Activated T-cell treated with anti-CD3 and anti-CD28 coated beads, Interleukin-2, amount 50 U/mL, for 72 hours (primary cell): ENCODE measurements at places on chromosomes 7 and 10.

DNA sequence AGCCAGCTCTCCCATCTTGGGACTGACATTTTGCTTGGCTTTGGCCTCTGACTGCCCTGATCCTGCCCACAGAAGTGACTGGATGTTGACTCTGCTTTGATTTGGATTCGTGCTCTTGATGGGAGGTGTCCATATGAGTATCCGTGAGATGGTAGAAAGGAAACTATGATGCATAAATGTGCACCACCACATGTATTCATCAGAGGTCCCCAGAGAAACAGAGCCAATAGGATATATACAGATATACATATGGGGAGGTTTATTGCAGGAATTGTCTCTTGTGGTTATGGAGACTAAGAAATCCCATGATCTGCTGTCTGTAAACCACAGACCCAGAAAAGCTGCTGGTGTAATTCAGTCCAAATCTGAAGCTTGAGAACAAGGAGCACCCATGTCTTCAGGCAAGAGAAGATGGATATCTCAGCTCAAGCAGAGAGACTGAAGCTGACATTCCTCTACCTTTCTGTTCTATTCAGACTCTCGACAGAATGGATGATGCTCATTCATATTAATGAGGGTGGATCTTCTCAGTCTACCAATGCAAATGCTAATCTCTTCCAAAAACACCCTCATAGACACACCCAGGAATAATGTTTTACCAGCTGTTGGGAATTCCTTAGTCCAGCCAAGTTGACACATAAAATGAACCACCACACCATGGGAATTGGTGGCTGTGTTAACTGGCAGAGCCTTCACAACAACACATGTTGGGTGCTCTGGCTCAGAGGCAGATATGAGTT lies 390.7 kb downstream of the CCSER2 start:
- DNase-seq = no peak

DNA sequence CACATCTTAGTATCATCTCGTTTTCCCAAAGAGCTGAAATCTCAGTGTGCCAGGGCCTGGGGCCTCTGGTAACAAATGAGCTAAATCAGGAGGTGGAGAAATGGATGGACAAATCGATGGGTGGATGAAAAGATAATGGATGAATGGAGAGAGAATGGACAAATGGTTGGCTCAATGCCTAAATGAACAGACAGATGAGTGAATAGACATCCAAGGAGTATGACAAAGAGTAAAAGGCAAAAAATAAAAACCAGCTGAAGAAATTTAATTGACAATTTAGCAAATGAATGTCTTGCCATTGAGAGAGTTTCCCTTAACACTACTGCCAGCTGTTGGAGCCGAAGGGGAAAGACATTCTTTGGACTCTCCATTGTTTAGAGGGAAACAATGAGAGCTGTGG lies 8.0 kb downstream of the SYCE1 start:
- no peak for DNase-seq

- DNase-seq = no peak
Observed at GRCh38 chr7:55055479-55055878, 36.7 kb downstream of the EGFR start.

- DNase-seq = no peak
Observed at GRCh38 chr10:93437946-93438612, 44.1 kb downstream of the MYOF start.

GRCh38 chr10:114492351-114493037 lies 88.2 kb upstream of the AFAP1L2 start:
- DNase-seq = peak; percentile 25

GRCh38 chr10:95588025-95588424 lies 26.9 kb upstream of the SORBS1 start:
- DNase-seq = no peak

GRCh38 chr7:74449809-74450397 lies 3.8 kb upstream of the GTF2IRD1 start:
- peak; percentile 72 for DNase-seq

- DNase-seq = no peak
Observed at GRCh38 chr7:24717247-24717622, 40.0 kb downstream of the GSDME start.

GRCh38 chr10:74825371-74826141 lies 844 bp upstream of the KAT6B start:
- peak; percentile 66 for DNase-seq

- DNase-seq = no peak
Observed at GRCh38 chr10:3259499-3259898, 86.9 kb upstream of the PITRM1 start.

- DNase-seq = no peak
Observed at GRCh38 chr10:70315815-70316214, 32.0 kb upstream of the NPFFR1 start.

- DNase-seq = peak; percentile 12
Observed at GRCh38 chr7:45033261-45033930, 33.4 kb downstream of the CCM2 start.

- DNase-seq = no peak
Observed at GRCh38 chr7:11846361-11846955, 14.5 kb upstream of the THSD7A start.

DNA sequence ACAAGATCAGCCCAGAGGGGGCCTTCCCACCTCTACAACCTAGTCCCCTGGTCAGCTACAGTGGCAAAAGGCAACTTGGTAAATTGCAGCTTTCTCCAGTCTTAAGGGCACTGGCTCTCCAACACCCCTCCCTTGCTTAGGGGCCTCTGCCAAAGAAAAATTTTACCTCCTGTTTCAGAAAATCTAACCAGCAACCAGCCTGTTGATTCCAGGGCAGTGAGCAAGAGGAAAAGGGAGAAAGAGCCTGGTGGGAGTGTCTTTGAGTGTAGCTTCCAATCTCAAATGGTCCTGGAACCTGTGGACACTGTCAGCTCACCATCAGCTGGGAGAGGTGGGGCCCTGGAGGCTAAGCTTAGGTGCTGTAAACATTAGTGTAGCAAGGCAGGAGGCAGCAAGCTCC lies 22.9 kb downstream of the ACTR1A start:
- DNase-seq = no peak

DNA sequence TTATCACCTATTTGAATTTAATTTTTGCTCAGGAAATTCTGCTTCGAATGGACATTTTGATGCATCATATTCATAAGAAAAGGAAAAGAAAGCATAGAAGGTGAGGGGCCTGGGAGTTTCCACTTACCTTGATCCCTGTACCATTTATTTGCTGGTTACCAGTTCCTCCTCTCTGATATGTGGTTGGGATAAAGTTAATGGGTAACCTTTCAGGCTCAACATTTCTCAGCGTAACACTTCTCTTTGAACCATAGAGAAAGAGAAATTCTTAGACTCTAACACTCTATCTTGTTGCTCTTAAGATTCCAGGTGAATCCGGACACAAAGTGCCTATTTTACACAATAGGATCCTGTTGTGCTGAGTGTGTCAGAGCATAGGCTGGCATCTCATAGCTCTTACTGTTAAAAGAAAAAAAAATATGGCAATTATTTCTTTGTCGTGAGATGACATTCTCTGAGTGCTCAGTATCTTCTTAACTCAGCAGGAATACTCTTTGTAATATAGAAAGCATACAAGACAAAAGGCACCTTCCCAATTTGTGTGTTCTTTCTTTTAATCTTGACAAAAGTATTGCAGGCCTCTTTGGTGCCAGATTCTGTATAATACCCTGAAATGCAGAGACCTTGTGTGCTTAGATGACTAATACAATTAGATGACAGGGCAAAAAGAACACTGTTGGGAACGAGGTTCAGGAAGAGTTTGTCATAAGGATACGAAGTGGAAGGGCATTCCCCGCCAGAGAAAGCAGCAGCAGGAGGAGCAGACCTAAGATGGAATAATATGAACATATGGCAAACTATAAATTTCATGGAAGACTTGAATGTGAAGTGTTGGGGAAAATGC lies 689.6 kb downstream of the NRG3 start:
- DNase-seq = no peak

DNA sequence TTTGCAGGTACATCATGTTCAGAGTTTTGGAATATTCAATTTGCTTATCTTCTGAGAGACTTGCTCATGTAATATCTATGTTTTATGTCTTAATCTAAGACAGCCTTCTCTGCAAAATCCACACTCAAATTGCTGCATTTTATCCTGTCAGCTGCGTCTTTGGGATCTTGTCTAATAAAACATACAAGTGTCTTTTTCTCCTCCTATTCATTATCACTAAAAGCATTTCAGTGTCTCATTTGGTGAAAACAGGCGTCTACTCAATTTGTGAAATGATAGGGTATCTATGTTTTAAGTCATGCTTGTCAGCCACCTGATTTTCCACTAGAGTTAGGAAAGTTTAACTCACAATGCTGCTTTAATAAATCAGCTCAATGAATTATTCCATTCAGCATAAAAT lies 112.7 kb upstream of the LRRTM3 start:
- no peak for DNase-seq

DNA sequence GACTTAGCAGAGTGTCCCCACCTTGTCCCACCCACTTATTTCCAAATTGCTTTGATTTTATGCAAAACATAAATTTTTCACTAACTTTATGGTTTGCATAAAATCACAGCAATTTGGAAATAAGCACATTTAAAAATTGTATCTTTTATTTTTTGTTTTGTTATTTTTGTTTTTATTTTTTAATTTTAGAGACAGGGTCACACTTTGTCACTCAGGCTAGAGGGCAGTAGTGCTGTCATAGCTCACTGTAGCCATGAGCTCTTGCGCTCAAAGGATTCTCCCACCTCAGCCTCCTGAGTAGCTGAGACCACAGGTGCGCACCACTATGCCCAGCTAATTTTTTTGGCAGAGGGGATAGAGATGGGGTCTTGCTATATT lies 43.2 kb downstream of the APBB1IP start:
- no peak for DNase-seq

- DNase-seq = no peak
Observed at GRCh38 chr7:92645114-92646061, 55.2 kb upstream of the FAM133B start.

DNA sequence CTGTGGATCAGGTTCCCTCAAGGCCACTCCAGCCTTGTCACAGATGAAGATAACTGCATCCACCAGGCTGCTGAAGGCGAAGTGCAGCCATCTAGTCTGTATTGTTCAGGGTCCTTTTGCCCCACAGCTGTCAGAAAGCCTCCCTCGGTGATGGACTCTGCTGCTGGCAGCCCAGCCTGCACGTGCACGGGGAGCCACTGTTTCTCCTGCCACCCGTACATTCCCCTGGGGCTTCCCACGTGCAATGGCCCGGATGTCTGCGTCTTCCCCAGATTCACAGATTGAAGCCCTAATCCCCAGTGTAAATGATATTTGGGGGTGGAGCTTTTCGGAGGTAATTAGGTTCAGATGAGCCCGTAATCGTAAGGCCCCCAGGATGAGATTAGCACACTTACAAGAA lies 46.6 kb upstream of the VIPR2 start:
- DNase-seq = no peak

- no peak for DNase-seq
Observed at GRCh38 chr7:128846781-128847444, 15.7 kb upstream of the ATP6V1F start.

DNA sequence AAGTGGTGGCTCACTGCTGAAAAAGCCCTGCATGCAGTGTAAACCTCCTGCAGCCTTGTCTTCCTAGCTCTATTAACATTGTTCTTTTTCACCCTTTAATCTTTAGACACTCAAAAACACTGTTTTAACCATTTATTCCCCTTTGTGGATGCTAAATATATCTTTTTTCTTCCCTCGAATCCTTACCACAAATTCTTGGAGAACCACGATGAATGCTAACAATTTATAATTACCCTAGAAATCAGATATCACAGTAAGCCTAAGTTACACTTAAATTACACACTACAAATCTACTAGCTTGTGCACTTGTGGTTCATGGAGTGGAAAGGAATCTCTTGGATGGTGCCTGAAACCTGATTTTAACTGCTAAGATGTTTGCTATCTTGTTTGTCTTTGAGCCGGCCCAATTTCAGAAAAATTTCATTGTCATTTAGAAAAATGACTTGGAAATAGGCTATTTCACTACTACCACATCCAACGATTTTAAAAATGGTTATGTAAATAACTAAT lies 125.1 kb upstream of the NOBOX start:
- DNase-seq = no peak

GRCh38 chr7:6022707-6023106 lies 8.5 kb upstream of the ANKRD61 start:
- DNase-seq = no peak

GRCh38 chr10:7948371-7949000 lies 106.0 kb upstream of the GATA3 start:
- no peak for DNase-seq

DNA sequence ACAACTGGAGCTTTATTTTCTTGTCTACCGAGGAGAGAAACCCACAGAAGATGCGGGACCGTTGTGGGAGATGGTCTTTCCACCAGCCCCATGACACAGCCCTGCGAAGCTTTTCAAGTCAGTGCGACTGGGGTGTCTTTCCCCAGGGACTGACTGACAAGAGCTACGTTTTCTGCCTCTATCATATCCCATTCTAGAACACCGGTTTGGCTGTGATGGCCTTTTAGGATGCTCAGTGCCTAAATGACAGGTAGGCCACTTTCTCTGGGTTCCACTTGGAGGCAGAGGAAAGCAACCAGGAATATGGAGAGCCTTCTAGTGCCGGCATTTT lies 16.9 kb downstream of the SLC13A4 start:
- DNase-seq = no peak

GRCh38 chr10:82162549-82163195 lies 287.7 kb downstream of the NRG3 start:
- DNase-seq = no peak

GRCh38 chr7:17665029-17665428 lies 275.3 kb downstream of the SNX13 start:
- no peak for DNase-seq

DNA sequence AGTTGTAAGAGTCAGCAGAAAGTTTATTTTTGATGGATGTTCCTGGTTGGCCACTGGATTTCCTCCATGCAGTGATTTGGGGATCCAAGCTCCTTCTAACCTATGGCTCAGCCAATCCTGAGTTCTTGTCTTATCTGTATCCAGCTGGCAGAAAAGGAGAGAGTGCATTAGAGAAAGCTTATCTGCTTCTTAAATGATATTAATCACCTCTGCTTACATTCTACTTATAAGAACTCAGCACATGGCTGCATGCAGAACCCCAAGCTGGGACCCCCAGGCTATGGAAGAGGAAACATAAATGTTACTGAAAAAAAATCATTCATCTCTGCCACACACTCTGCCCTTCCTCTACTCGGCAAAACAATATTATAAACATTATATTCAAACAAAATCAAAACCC lies 739.8 kb upstream of the AUTS2 start:
- DNase-seq = no peak

GRCh38 chr7:150997817-150998216 lies 7.0 kb downstream of the NOS3 start:
- no peak for DNase-seq

GRCh38 chr10:101759309-101760247 lies 16.3 kb downstream of the FGF8 start:
- DNase-seq = no peak

DNA sequence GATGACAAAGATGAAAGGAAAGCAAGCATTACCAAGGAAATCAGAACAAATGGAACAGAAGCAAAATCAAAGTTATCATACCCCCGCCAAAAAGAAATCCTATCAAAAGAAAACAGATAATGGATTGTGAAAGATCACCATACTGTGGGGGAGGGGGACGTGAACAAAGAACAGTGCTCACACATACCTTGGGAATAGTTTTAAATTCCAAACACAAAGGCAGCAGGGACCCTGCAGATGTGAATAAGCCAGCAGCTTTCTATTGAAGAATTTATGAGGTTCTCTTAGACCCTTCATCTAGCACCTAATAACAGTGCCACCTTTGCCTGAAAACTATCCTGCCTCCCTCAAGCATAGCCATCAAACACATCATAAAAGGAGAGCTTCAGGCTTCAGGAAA lies 94.0 kb downstream of the AKR1D1 start:
- no peak for DNase-seq
